ENCODE measurements at places on chromosomes 2 and 18. TPM values are rescaled to one million over a fixed set of nuclear protein-coding genes. Genes with fewer than 3 reads are reported as not detected.
A peak's percentile ranks its signal among the peaks of the same experiment; 100 is the strongest.

The HIBCH gene
- total RNA-seq, result 8.4 TPM

The ACVR1C gene
- not detected for total RNA-seq

The UGT1A1 gene
- not detected for total RNA-seq

The ITPRIPL1 gene
- total RNA-seq, result 26.8 TPM

The G6PC2 gene
- total RNA-seq, result not detected

The CTAGE1 gene
- not detected for total RNA-seq

The DLX2 gene
- total RNA-seq, result 5.0 TPM

GRCh38 chr2:188369365-188369764 is 77.7 kb downstream of the GULP1 start:
- peak; percentile 28 for DNase-seq

GRCh38 chr18:3842844-3843243 is 392.9 kb downstream of the TGIF1 start:
- DNase-seq, result peak; percentile 92

- no peak for DNase-seq
Measured at GRCh38 chr18:35672897-35673296, 91.4 kb downstream of the GALNT1 start.

DNA sequence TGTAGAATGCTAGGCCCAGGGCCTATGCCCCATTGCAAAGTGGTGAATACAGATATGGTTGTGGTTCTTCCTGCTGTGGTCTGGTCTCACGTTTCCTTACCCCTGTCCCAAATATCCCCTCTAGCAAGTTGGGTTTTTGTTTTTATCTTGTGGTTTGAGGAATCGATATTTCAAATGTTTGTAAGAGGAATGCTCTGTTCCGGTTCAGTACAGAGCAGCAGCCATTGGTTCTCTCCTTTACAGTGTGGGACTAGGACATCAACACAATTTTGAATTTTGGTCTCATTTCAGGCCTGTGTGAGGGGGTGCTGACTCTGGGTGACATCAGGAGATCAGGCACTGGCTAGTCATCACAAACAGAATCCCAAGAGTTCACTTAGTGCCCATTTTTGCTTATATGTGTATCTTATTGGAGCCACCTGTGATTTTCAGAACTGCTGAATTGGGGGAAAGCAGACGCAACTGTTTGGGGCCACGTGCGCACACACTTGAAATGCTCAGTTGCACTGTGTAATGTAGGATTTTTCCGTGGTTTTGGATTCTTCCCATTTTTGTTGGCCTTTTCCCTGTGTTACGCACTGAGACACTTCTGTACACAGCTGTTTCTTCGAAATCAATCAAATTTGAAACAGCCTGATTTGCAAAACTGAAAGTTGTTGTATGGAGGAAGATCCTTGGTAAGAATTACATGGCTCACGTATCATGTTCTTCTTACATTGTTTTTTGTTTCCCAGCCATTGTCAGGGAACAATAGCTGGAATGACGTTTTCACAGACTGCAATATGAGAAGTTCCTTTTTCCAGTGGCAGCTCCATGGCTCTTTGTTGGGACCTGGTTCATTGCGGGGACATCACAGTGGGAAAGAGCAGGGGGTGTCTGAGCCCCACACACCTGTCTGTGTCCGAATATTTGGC is 8.6 kb downstream of the SH3BP4 start:
- no peak for DNase-seq

DNA sequence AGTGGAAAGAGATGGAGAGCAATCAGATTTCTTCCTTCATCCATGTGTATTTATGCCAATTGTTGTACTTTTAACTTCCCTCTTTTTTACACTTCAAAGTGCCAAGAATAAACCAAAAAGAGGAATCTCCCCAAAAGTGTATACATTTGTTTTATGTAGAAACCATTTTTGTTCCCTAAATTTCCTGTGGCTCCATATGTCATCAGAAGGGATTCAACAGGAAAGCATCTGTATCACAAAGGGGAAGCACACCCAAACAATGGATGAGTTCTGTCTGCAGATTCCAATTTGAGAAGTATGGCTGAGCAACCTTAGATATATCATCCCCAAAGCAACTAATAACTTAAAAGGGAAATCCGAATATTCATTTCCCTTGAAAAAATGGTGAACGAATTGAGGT is 275.0 kb downstream of the MREG start:
- DNase-seq, result no peak

DNA sequence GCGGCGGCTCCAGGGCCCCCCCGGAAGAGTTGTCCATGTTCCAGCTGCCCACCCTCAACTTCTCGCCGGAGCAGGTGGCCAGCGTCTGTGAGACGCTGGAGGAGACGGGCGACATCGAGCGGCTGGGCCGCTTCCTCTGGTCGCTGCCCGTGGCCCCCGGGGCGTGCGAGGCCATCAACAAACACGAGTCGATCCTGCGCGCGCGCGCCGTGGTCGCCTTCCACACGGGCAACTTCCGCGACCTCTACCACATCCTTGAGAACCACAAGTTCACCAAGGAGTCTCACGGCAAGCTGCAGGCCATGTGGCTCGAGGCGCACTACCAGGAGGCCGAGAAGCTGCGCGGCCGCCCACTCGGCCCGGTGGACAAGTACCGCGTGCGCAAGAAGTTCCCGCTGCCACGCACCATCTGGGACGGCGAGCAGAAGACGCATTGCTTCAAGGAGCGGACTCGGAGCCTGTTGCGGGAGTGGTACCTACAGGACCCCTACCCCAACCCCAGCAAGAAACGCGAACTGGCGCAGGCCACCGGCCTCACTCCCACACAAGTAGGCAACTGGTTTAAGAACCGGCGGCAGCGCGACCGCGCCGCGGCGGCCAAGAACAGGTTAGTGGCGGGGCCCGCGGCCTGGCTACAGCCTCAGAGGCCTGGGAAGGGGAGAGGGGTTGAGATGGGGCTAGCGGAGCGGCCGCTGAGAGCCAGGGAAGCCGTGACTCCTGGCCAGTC is 965 bp downstream of the SIX3 start:
- no peak for DNase-seq

- no peak for DNase-seq
Measured at GRCh38 chr18:32877371-32877770, 104.5 kb upstream of the KLHL14 start.

DNA sequence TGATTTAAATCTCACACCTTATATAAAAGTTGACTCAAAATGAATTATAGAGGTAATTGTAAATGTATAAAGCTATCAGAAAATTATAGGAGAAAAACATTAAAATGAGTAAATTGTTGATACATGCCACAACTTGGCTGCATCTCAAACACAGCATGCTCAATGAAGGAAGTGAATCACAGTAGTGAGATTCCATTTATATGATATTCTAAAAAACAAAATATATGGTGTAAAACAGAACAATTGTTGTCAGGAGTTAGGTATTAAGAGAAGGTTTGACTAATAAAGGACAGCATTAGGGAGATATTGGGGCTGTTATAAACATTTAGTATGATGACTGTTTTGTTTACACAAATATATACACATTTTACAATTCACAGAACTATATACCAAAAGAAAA is 356.6 kb upstream of the CELF4 start:
- no peak for DNase-seq

DNA sequence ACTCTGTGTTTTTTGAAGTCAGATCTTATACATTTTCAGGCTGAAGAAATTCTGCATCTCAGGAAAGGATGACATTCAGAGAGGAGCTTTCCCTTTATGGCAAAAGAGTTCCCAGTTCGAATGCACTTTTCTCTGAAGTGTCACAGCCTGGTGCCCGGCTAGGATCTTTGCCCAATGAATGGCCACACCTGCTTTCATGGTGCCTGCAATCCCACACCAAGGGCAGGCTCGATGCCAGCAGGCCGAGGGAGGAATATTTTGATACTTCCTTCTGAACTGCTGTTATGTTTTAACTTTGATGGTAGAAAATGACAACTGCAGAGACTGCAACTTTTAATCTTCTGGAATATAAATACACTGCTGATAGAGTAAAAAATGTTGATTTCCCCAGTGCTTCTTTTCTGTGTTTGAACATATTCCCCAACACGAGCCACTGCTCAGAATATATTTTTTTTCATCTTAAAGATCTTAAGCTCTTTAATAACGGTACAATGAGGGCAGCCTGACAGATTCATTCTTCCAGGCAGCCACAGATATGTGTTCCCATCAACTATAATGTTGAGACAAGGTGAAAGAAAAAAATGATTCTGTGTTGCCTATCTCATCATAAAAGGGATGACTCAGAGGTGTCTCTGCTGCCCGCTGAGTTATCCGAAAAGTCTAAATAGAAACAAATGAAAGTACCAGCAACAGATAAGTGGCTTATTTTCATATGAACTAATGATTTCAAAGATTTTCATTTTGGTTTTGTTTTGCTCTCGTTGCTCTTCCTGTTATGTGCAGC is 848.5 kb downstream of the DCDC2C start:
- no peak for DNase-seq

DNA sequence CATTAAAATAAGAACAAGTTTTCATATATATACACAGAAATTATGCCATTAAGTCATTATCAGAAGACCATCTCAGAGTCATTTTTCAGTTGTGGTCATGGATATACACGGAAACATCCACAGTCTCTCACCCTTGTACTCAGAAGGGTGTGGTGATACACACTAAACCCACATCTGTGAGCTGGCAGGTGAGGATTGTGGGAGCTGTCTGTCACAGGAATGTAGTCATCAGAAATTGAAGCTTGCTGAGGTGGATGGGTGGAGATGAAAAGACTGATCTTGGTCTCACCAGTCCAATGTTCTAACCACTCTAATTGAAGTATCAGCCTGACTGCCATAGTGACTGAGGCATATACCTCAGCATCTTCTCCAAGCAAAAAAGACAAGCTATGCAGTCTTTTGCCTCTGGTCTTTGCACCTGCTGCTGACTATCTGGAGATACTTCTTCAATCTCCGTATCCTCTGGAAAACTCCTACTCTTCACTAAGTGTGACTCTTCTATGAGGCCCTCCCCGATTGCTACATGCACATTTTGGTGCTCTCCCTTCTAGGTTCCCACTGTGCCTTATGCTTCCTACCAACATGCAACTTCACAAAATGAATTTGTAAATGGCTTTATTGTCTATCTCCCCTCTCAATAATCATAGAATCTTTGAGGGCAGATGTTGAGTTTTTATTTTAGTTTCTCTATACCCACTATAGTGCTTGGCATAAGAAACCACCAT is 232.8 kb downstream of the DYM start:
- no peak for DNase-seq

GRCh38 chr18:55076643-55077218 is 117.5 kb upstream of the CCDC68 start:
- DNase-seq, result no peak

- no peak for DNase-seq
Measured at GRCh38 chr18:68056936-68057335, 540.4 kb upstream of the DSEL start.

DNA sequence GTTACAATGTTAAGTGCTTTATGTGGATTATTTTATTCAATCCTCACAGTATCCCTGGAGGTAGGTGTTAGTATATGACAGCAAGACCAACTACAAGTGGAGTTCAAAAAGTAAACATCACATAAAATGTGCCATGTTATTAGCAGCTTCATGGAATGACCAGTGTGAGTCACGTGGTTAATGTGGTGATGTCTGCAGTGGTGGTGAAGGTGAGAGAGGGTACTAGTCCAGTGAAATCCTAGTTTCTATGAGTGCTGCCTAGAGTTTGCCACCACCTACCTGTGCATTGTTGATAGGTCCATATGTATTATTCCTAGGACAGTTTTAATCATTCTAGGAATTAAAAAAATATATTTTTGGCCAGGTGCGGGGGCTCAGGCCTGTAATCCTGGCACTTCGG is 865.2 kb upstream of the DDX18 start:
- no peak for DNase-seq

- DNase-seq, result no peak
Measured at GRCh38 chr2:191994749-191995148, 147.9 kb upstream of the CAVIN2 start.

DNA sequence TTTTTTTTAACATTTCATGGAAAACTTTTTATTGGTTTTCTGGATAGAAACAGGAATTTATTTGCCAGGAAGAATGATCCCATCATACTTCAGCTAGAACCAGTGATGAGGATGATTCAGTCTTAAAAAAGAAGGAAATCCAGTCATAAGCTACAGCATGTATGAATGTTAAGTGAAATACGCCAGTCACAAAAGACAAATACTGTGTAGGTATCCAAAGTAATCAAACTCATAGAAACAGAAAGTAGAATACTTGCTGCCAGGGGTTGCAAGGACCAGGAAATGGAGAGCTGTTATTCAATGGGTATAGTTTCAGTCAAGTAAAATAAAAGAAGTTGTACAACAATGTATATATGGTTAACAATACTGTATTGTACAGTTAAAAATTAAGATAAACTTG is 21.3 kb downstream of the PSME4 start:
- DNase-seq, result no peak

Measured in G401 (cell line).